Left ventricle myocardium inferior (tissue), 1 donor: ENCODE measurements at places on chromosomes 11 and 22. TPM values are rescaled to one million over a fixed set of nuclear protein-coding genes. Genes with fewer than 3 reads are reported as not detected.

The CD3E gene
- total RNA-seq: 0.60 TPM

The MUC6 gene
- not detected for total RNA-seq

The SCGB1D2 gene
- 1.6 TPM for total RNA-seq

The GLB1L3 gene
- total RNA-seq: not detected

The BTG4 gene
- not detected for total RNA-seq

The KDELR3 gene
- total RNA-seq: 6.0 TPM

The OR4C46 gene
- not detected for total RNA-seq

The EXPH5 gene
- total RNA-seq: 0.88 TPM

The MUC5B gene
- not detected for total RNA-seq

The PIH1D2 gene
- 2.2 TPM for total RNA-seq

The MMP8 gene
- not detected for total RNA-seq

GRCh38 chr11:128905345-128906184 lies 14.4 kb downstream of the KCNJ5 start:
- no peak for DNase-seq

DNA sequence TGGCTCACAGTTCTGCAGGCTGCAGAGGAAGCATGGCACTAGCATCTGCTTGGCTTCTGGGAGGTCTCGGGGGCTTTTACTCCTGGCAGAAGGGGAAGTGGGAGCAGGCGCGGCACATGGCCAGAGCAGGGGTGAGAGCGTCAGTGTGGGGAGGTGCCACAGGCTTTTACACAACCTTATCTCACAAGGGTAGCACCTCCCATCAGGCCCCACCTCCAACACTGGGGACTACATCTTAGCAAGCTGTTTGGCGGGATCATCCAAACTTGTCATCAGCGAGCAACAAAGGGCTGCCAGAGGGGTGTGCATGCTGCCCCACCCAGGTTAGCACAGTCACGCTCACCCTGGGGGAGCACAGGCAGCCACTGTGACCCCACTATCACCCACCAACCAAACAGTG lies 18.9 kb upstream of the YPEL1 start:
- DNase-seq: peak; percentile 28

DNA sequence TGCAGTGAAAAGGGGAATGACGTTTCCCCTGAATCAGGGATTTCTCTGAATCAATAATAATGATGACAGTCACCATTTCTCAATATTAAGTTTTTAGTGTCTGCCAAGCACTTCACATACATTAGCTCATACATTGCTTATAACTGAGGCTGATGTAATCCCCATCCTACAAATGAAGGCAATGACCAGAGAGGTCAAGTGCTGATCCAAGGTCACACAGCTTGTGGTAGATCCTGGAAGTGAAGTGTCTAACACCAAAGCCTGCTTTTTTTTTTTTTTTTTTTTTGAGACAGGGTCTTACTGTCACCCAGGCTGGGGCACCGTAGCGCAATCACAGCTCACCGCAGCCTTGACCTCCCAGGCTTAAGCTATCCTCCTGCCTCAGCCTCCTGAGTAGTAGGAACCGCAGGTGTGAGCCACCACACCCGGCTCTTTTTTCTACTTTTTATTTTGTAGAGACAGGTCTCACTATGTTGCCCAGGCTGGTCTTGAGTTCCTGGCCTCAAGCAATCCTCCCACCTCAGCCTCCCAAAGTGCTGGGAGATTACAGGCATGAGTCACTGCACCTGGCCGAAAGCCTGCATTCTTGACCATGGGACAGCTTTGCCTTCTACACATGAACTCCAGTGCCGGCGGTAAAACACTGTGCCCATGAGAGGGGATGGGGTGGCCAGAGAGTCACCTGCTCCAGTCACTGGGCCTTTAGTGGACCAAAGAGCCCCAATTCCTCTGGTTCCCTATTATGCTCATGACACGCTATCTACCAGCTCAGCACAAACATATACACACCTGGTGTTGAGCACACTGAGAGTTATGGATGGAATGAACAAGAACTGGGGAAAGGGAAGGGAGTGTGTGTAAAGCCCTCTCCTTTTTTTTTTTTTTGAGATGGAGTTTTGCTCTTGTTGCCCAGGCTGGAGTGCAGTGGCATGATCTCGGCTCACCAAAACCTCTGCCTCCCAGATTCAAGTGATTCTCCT lies 17.4 kb downstream of the ARHGAP1 start:
- no peak for DNase-seq

GRCh38 chr11:130592056-130592455 lies 143.6 kb downstream of the ADAMTS15 start:
- no peak for DNase-seq

DNA sequence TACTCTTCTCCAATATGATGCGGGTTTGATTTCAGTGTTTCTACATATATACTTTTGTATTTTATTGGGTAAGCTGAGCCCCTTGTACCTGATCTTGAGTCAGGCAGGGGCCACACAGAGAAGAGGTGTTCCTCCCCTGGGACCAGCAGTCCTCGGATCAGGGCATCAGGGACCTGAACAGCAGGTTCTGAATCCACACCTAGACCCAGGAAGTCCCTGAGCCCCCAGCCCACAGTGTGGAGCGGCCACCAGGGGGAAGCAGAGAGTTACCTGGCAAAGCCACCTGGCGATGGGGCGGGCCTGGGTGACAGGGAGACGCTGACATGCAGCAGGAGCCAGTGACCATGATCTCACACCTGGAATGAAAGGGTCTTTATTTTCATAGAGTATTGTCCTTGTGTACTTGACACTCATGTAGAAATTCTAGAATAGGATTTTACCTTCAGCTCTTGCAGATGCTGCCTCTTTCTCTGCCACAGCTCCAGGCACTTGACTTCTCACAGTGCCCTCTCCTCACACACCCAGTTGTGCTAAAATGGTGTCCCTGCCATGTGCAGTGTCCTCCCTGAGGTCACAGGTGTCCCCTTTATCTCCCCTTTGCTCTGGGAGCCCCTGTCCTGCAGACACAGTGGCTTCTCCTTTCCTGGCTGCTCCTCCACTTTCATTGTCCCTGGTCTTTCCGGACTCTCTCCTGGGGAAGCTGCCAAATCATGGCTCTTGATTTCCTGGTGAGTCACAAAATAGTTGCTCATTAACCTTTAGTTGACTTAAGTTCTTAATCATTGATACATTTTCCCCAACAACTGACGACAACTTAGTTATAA lies 48.5 kb downstream of the GGTLC2 start:
- no peak for DNase-seq

GRCh38 chr11:75050516-75050915 lies 46.2 kb downstream of the OR2AT4 start:
- no peak for DNase-seq

GRCh38 chr11:18726040-18726439 lies at the start of gene IGSF22:
TSS of gene IGSF22 (minus strand) at chr11:18726188. CDS start at chr11:18724236, 1,952 bp downstream.
- no peak for DNase-seq

DNA sequence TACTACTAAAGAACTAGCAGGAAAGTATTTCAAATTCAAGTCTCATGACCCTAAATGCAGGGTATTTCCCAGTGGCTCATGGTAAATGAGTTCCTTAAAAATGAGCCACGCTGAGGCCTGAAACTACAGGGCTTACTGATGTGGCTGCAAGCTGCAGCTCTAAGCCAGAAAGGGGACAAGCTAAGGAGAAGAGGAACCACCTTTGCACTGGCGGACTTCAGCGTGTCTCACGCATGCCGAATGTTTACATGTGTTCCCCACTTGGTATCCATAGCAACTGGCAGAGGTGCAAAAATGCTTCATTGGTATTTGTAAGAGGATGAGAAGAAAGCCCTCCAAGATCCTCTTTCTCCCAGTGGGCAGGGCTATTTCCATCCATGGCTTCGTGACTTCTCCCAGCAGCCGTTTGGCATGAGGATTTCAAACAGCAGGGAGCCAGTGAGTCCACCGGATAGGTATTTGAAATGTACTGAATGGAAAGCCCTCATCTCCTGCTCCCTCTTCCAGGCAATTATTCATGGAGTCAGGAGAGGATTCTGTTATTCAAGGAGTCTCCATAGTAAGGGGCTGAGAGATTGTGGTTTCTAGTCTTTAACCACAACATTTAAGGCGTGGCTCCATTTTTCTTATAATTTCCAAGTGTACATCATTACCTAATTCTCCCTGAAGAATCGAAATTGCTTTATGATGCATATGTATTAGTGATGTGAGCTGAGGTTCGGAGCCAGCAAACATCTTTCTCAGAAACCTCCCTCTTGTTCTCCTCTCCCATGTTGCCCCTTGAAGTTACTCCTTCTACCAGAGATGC lies 55.3 kb upstream of the CD44 start:
- peak; percentile 29 for DNase-seq

DNA sequence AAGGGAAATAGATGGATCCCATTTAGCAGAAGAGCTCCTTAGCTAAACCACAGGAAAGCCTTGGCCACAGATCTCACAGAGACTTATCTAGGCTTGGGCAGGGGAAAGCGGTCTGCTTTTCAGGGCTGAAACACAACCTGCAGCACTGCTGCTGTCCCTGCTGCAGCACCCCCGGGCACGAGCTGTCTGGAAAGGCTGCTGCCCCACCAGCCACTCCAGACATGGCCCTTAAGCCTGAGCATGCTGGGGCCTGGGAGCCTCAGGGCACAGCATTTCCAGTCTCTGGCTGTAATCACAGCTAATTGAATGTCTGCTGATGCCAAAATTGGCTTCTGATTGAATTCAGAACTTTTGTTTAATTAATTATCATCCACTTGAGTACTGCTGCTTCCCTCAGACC lies 115.0 kb downstream of the TMPRSS5 start:
- DNase-seq: no peak

DNA sequence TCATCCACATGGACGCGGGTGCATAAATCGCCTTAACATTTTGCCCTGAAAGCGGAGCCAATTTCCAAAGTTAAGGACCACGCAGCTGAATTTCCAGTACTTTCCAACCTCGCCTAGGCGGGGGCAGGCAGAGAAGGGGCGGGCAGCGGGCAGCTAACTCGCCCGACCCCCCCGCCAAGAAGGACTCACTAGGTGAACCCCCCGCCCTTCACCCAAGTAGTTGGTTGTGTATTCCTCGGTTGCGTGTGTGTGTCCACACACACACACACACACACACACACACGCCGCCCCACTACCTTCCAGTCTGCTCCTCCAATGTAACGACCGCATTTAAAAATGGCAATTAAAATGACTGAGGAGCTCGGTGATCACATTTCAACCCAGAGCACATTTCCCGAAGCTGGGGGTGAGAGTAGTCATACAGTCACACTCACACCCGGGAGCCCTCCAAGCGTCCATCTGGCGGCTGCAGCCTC lies 1.4 kb downstream of the TENM4 start:
- no peak for DNase-seq

GRCh38 chr22:44002324-44002723 lies 21.8 kb upstream of the PARVB start:
- DNase-seq: no peak

DNA sequence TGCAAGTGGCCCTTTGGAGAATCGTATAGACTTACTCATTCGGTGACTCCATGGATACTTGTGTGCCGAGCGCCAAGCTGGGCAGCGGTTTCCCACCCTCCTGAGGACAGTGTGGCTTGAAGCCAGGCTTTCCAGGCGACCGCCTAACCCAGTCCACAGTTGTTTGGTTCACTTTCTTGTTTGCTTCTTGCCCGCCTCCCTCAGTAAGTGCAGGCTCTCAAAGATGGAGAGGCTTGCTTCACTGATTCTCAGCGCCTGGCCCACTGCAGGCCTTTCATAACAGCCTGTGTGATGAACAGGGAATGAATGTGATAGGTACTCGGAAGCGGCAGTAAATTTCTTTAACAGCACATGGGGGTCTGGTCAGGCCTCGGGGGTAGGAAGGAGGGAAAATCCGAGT lies 11.2 kb upstream of the MDK start:
- no peak for DNase-seq

DNA sequence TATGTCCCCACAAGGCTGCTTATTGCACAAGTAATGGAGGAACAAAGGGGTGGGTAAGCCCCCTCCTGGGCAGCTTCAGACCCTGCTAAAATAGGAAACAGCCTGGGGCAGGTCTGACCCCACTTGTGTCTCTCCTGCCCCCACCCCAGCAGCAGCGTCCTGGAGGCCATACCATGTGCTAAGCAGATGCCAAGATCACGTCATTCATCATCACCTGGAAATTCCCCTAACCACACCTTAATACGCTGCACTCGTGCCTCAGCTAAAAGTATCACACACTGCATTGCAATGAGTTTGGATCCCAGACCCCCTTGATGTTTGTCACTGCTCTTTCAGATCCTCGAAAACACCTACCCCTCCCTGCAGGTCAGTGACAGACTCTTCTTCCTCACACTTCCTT lies 27.8 kb upstream of the GGTLC2 start:
- no peak for DNase-seq
